Testis (tissue), 5 donors: ENCODE measurements at places on chromosomes 6 and 20.
A peak's percentile ranks its signal among the peaks of the same experiment; 100 is the strongest.

GRCh38 chr20:34016736-34017135, 23.0 kb downstream of the RALY start:
- no peak for DNase-seq

- DNase-seq: no peak
Measured at GRCh38 chr6:31112478-31112877, at the start of gene C6orf15. C6orf15 (minus strand) TSS chr6:31112575; CDS start chr6:31112555, 20 bp downstream.

DNA sequence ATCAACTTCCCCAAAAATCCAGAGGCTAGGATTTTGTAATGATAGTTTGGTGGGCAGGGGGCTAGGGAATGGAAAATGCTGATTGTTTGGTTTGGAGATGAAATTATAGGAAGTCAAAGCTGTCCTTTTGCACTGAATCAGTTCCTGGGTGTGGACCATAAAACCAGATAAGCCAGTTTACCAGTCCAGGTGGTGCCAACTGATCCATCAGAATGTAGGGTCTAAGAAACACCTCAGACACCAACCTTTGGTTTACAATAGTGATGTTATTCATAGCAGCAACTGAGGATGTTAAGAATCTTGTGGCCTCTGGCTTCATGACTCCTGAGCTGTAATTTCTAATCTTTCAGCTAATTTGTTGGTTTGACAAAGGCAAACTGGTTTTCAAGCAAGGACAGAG, 496.6 kb upstream of the EPHA7 start:
- no peak for DNase-seq

- DNase-seq: peak; percentile 55
Measured at GRCh38 chr20:63819224-63819921, 11.7 kb downstream of the ZBTB46 start.

GRCh38 chr6:17577059-17577458, 23.0 kb upstream of the FAM8A1 start:
- no peak for DNase-seq

GRCh38 chr6:105504706-105505105, 101.8 kb upstream of the PREP start:
- DNase-seq: peak; percentile 20

- DNase-seq: no peak
Measured at GRCh38 chr6:34806738-34807453, 15.0 kb downstream of the BLTP3A start.

GRCh38 chr20:59141818-59142581, 21.6 kb upstream of the ZNF831 start:
- DNase-seq: no peak

DNA sequence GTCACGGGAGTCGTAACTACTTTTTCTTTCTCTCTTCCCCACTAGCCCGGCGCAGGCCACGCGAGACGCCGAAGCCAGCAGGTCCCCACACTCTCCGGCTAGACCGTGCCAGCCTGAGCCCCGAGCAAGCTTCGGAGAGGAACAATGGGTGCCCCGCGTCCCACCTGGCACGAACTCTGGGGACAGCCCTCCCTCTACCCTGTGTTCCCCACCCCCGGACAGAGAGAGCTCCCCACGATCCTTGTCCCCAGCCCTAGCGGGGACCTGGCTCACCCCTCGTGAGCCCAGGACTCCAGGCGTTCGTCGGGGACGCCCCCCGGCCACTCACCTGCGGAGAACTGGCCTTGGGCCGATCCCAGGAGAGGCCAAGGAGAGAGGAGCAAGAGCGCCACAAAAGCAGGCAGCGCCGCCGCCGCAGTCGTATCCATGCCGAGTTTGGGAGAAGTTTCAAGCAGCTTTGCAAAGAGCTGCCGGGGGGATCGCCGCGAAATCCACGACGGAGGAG, 416 bp downstream of the PTPRK start:
- DNase-seq: no peak

GRCh38 chr6:1127129-1127528, 184.8 kb upstream of the FOXQ1 start:
- DNase-seq: no peak

- peak; percentile 54 for DNase-seq
Measured at GRCh38 chr6:137309078-137309762, 90.0 kb upstream of the IFNGR1 start.

GRCh38 chr6:149480502-149481280, 4.1 kb downstream of the ZC3H12D start:
- no peak for DNase-seq

DNA sequence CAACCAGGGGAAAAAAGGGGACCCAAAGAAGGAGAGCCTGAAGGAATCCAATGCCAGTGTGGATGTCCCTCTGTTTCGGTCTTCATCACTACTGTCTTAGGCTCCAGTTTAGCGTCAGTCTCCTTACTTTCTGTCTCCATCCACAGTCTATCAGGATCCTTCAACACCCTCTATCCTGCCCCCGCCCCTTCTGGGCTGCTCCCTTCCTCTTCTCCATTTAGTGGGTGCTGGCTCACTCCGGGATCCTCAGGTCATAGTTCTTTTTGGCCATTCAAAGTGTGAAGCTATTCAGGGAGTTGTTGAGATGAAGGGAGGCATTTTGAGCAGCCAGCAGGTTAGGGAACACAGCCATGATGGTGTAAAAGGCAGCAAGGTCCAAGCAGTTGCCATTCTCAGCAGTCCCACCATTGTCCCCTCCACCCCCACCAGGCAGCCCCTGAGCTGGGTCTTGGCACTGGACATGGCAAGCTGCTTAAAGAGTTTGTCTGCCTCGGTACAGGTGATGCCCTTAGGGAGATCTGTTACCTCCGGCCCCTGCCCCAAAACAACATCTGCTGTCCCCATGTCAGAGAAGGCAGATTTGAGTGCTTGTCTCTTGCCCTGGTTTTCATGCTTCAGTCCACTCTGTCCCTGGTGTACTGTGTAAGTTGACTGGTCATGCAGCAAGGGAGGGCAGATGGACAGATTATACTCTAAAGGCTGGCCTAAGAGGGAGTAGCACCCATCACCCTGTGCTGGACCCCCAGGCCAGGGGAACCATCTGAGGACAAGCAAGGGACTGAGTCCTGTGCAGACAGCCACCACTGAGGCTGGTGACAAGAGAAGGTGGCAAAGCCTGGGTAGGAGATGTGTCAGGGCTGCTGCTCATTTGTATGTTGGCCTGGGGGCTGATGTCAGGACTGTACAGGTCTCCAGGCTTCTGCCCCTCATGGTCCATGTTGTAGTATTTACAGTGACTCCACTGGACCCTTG, 842.0 kb downstream of the HACE1 start:
- no peak for DNase-seq

- DNase-seq: no peak
Measured at GRCh38 chr6:88823998-88824397, 139.4 kb downstream of the RNGTT start.

- DNase-seq: no peak
Measured at GRCh38 chr6:28263922-28264321, 3.0 kb upstream of the ZSCAN26 start.
